ENCODE measurements at places on chromosomes 4 and X. TPM values are rescaled to one million over a fixed set of nuclear protein-coding genes. Genes with fewer than 3 reads are reported as not detected.

The OPHN1 gene
- total RNA-seq, result 3.1 TPM

The TBX22 gene
- not detected for total RNA-seq

The NUP62CL gene
- not detected for total RNA-seq

The FGF5 gene
- total RNA-seq, result 3.4 TPM

The GRIA3 gene
- 0.39 TPM for total RNA-seq

The TENM3 gene
- 24.7 TPM for total RNA-seq

The TMSB15A gene
- 26.8 TPM for total RNA-seq

The USP17L28 gene
- total RNA-seq, result not detected

The POU4F2 gene
- total RNA-seq, result not detected

The VSIG4 gene
- total RNA-seq, result not detected

The IL3RA gene
- 0.13 TPM for total RNA-seq

The TEX13D gene
- total RNA-seq, result not detected

The CT45A1 gene
- total RNA-seq, result not detected

The CNGA1 gene
- total RNA-seq, result not detected

The GLOD5 gene
- total RNA-seq, result not detected

The LRAT gene
- 2.1 TPM for total RNA-seq

The BTK gene
- total RNA-seq, result not detected

The HS6ST2 gene
- total RNA-seq, result 2.2 TPM

The TEX11 gene
- total RNA-seq, result not detected

The SGMS2 gene
- total RNA-seq, result 10.5 TPM

The VMA21 gene
- 42.5 TPM for total RNA-seq

The SOD3 gene
- 2.7 TPM for total RNA-seq

The CDS1 gene
- 0.56 TPM for total RNA-seq

The PPARGC1A gene
- total RNA-seq, result 7.4 TPM

The HSFX3 gene
- total RNA-seq, result not detected

The PRDM8 gene
- 11.9 TPM for total RNA-seq

The SH3D19 gene
- total RNA-seq, result 19.8 TPM

The HSFX2 gene
- 0.40 TPM for total RNA-seq

The NPY2R gene
- not detected for total RNA-seq

The SCML2 gene
- 0.88 TPM for total RNA-seq

Measured in epithelial cell of alveolus of lung (primary cell).